Skin of body (tissue), 3 donors: ENCODE measurements at places on chromosomes 2 and 18.
A peak's percentile ranks its signal among the peaks of the same experiment; 100 is the strongest.

- DNase-seq, result no peak
Measured at GRCh38 chr2:74537140-74537539, 7.4 kb downstream of the HTRA2 start.

DNA sequence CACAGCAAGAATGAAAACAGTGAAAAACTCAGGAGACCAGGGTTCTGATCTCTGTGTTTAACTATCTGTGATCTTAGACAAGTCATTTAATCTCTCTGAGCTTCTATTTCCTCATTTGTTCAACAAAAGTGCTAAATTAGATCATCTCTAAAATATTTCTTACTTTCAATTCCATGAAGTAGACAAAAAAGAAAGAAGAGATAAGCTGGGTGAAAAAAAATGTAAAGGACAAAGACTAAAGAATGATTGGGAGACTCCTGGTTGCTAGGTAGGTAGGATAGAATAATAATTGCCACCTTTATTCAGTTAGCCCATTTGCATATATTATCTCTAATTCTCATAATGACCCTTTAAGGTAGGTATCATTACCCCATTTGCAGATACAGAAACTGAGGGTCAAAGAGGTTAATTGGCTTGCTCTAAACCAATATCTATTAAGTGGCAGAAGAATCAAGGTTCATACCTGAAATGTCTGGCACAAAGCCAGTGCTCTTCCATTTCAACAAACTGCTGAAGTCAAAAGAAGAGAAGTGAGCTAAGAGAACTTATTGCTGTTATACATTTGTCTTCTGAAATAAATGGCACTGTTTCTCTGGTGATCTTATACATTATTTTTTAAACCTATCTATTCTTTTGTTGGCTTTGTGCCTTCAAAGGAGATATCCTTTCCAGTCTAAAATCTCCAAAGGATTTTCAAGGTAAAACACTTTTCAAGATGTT, 141.7 kb downstream of the OTX1 start:
- DNase-seq, result no peak

GRCh38 chr18:24189007-24189528, 50.2 kb downstream of the CABYR start:
- peak; percentile 12 for DNase-seq

- DNase-seq, result no peak
Measured at GRCh38 chr2:121480826-121481225, 49.9 kb upstream of the RNU4ATAC start.

GRCh38 chr2:127670055-127670956, 5.0 kb downstream of the LIMS2 start:
- no peak for DNase-seq

- DNase-seq, result no peak
Measured at GRCh38 chr2:44045061-44045460, 49.3 kb upstream of the LRPPRC start.

DNA sequence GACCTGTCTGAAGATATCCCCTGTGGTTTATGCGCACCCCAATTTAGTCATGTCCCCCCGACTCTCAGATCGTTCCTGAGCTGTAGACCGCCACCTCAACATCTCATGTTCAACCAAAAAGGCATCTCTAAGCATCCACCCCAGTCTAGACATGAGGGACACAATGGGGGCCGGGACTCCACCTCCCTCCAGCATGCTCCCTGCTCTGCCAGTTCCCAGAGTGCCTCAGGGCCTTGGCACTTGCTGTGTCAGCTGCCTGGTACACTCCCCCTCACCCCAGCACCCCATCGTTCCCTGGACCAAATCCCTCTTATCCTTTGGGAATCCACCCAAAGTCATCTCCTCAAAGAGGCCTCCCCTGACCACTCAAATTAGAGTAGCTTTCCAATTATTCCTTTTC, 22.2 kb downstream of the TNS1 start:
- DNase-seq, result no peak

- DNase-seq, result no peak
Measured at GRCh38 chr2:239109041-239109927, 261.4 kb downstream of the TWIST2 start.

GRCh38 chr18:596288-596881, 403 bp upstream of the CLUL1 start:
- DNase-seq, result no peak

DNA sequence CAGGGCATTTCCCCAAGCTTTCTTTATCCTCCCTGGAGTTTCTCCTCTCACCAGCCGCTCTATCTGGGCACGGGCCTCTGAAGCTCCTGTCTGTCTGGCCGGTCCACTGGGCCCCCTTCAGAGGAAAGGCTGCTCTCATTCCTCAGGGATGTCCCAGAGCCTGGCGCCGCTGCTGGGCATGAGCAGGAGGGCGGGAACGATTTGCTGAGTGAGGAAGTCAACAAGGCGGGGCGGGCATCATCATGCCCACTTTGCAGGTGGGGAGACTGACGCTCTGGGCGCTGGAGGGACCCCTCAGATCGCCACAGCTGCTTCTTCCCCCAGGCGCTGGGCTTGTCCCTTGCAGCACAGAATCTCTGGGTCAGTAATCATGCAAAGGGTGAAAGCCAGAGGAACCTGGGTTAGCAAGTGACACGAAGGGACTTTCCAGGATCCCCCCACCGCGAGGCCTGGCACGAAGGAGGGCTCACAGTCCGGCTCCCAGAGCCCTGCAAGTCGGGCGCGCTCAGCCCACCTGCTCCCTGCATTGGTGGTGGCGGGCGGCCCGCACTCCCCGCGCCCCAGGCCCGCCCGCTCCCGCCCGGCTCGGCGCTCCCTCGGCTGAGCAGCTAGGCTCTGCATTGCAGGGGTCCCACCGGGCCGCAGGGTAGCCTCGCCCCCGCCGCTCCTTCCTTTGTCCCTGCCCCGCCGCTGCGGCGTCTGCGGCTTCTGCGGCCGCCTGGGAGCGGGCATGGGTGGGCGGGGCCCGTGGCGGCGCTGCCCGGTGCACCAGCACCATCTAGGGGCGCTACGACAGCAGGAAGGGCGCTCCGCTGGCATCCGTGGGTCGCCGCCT, 157.8 kb downstream of the CYRIA start:
- DNase-seq, result no peak

DNA sequence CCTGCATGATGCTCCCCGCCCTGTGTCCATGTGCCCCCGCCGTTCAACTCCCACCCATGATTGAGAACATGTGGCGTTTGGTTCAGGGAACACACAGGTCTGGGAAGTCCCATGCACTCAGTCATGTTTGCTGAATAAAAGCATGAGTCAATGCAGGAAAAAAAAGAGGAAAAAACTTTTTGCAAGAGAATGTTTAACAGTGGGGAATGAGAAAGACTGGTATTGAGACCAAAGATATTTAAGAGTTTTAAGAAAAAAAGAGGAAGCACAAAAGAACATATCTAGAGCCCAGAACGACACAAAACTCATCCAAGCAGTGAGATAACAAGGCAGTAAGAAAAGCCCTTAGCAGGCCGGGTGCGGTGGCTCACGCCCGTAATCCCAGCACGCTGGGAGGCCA, 279.2 kb upstream of the THSD7B start:
- no peak for DNase-seq

GRCh38 chr2:43572244-43572643, 23.6 kb downstream of the THADA start:
- no peak for DNase-seq

GRCh38 chr2:204505946-204506345, 39.3 kb upstream of the PARD3B start:
- DNase-seq, result no peak

GRCh38 chr18:74353169-74353775, 37.6 kb downstream of the C18orf63 start:
- DNase-seq, result peak; percentile 85

- DNase-seq, result no peak
Measured at GRCh38 chr2:5145801-5146200, 546.4 kb upstream of the SOX11 start.

GRCh38 chr2:168089200-168089599, 158.2 kb downstream of the STK39 start:
- no peak for DNase-seq

DNA sequence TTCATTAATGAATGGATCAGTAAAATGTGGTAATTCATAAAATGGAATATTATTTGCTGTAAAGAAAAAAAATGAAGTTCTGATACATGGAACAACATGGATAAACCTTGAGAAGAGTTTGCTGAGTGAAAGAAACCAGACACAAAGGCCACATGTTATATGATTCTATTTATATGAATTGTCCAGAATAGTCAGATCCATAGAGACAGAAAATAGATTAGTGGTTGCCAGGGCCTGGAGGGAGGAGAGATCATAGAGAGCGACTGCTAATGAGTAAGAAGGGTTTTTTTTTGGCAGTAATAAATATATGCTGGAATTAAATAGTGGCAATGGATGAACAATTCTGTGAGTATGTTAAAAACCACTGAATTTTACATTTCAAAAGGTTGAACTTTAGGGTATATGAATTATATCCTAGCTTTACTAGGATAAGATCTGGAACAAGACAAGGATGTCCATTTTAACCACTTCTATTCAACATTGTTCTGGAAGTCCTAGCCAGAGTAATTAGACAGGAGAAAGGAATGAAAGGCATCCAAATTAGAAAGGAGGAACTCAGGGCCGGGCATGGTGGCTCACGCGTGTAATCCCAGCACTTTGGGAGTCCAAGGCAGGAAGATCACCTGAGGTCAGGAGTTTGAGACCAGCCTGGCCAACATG, 48.8 kb downstream of the MAPRE2 start:
- DNase-seq, result no peak

DNA sequence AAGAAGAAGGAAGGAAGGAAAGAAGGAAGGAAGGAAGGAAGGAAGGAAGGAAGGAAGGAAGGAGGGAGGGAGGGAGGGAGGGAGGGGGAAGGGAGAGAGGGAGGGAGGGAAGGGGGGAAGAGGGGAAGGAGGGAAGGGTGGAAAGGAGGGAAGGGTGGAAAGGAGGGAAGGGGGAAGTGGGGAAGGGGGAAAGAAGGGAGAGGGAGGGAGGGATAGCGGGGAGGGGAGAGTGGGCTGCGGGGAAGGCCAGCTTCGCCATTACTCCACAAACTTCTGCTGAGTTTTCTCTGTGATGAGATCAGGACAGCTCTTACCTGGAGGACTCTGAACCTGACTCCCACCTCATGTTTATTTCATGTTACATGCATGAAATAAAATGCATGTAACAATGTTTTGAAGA, 601.5 kb upstream of the FSHR start:
- no peak for DNase-seq

DNA sequence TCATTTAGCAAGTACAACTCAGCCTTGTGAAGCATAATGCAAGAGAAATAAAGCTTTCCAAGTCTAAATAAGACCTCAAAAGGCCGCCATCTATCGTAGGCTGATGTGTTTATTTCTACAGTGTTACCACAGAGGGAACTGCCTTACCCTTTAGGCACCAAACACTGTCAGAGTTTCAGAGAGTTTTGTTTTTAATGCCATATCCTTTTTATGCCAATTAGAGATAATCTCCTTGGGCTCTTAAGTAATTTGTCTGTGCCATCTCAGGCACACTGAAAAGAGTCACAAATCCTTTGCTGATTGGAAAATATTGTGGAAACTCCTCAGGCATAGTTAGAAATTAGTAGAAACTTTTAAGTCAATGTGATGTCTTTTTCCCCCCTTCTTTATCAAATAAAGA, 797.1 kb downstream of the SLC4A3 start:
- DNase-seq, result no peak

- DNase-seq, result no peak
Measured at GRCh38 chr18:58896268-58896667, 31.6 kb downstream of the ZNF532 start.

GRCh38 chr2:105296017-105296611, 33.4 kb downstream of the TGFBRAP1 start:
- DNase-seq, result no peak

- no peak for DNase-seq
Measured at GRCh38 chr2:103785956-103786355, 1024.1 kb downstream of the TMEM182 start.

GRCh38 chr2:142974288-142975024, 97.0 kb downstream of the KYNU start:
- DNase-seq, result peak; percentile 37

DNA sequence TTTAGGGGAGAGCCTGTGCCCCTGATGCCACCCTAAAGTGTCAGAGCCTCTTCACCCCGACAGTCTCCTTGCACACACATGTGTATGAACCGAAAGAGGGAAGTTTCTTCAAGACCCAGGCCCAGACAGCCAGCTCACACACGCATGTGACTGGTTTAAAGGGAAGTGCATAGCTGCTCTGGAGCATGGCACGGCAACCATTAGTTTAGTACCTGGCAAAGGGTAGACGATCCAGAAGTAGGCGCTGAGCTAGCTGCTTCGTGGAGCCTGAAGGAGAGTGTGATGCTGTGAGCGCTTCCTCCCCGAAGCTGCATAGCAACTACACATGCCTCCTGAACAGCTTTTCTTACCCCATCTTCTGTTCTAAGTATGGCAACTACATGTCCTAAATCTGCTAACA, 91.7 kb downstream of the ZCCHC2 start:
- DNase-seq, result no peak

DNA sequence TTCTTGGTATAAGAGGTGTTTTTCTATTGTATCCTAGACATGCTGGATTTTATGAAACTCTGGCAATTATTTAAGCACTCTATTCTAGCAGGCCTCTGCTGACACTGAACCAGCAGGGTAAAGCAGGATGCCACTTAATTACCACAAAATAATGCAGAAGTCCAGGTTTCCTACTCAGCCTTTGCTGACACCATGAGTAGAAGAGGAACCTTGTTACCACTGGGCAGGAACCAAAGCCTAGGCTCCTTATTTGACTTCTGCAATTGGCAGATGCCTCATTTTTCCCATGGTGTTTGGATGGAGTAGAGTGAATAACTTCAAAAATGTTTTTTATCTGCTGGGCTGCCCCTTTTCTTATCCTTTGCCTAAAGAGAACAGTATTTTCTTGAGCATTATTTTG, 60.8 kb downstream of the THNSL2 start:
- DNase-seq, result no peak

- DNase-seq, result no peak
Measured at GRCh38 chr2:168955321-168955720, 54.2 kb downstream of the G6PC2 start.

DNA sequence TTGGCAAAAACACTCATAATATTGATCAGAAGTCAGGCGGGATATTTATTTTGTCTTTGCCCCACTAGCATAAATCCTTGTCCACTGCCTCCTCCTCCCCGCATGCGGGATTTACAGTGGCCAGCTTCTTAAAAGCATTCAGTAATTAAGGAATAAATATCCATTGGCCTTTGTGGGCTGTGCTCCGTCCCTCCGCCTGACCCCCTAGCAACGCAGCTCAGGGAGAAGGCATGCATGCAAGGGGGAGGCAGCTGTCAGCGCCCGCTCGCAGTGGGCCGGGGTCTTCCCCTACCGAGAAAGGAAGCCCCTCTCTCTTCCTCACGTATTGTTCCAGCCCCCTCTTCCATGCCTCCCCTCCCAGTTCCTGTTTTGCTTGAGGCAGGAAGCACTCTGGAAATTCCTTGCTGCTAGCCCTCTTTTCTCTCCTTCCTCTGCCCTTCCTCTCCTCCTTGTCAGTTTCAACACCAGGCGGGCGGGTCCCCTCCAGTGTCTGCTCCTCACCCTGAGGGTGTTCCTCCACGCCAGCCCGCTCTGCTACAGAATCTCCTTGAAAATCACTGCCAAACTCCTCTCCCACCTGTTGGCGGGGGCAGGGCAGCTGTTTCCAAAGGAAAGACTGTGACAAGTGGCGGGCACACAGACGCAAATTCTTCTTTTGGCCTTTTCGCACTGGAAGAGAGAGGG, 60.1 kb downstream of the GBX2 start:
- DNase-seq, result no peak

GRCh38 chr18:33761363-33761762, 183.3 kb downstream of the ASXL3 start:
- no peak for DNase-seq
